ENCODE measurements at places on chromosomes 5 and 9.

- no peak for DNase-seq
Measured at GRCh38 chr5:113846941-113847340, 333.4 kb downstream of the YTHDC2 start.

DNA sequence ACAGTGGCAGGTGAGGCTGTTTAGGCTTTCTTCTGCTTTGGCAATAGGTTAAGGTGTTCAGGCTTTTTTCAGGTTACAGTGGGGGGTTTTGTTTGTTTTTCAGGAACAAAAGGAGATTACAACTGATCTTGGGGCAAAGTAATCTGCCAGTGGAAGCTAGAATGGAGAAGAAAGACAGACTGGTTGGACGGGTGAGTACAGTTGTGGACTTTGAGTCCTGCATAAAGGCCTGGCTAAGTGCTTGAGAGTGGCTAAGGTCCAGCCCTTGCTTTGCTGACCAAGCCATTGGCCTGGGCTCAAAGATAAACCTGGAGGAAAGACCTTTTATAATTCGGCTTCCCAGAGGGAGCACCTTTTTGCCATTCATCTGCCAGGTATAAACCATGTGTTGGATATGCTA, 63.1 kb downstream of the MTMR12 start:
- no peak for DNase-seq

GRCh38 chr5:113249206-113249605, 185.6 kb downstream of the TSSK1B start:
- DNase-seq: no peak

DNA sequence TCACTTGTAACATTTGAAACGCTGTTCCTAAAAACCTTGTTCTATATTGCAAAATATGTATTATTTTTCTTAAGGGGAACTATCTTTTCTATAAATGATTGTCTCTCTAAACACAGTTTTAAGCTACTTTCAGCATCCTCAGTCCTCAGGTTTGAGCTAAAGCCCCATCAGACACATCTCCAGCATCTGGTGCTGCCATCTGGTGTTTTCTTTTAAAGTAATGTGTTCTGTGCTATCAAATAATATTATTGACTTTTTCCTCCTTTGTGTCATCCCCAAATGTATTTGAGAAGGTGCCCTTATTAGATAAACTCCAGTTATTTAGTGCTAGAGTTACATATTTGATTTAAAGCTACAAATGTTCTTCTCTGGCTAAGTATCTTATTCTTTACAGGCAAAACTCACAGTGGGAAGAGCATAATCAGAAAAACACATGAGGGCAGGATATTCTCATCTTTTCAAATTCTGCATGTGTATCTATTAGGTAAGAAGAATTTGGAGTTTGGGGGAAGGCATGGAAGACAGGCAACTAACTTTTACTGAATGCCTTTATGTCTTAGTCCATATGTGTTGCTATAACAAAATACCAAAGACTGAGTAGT, 27.5 kb downstream of the ZNF474 start:
- DNase-seq: peak; percentile 75

GRCh38 chr5:169945831-169946261, 34.4 kb downstream of the INSYN2B start:
- peak; percentile 49 for DNase-seq

GRCh38 chr9:104864675-104865104, 63.3 kb downstream of the ABCA1 start:
- DNase-seq: no peak

GRCh38 chr5:73954381-73954780, 328.4 kb downstream of the ARHGEF28 start:
- no peak for DNase-seq

- no peak for DNase-seq
Measured at GRCh38 chr9:113484258-113484730, 20.8 kb downstream of the RGS3 start.

Data from eye (tissue), 1 donor.